ENCODE measurements at places on chromosomes 12 and 14.

DNA sequence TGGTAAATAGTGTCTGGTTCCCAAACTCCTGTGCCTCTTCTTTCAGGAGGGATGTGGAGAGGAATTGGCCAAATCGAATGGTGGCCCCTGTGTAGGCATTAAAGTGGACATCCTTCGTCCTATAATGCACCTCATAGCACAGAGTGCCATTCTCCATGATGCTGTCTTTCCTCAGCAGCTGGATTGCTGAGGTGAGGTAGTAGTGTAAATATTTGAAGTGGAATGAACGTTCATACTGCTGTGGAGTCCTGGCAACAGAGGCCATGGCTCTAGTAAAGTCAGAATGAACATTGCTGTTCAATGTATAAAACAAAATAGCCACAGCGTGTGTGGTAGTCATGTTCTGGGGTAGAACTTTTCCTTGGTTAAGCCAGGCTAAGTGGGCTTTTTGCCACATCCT is 2.7 kb downstream of the ART4 start:
- no peak for DNase-seq

DNA sequence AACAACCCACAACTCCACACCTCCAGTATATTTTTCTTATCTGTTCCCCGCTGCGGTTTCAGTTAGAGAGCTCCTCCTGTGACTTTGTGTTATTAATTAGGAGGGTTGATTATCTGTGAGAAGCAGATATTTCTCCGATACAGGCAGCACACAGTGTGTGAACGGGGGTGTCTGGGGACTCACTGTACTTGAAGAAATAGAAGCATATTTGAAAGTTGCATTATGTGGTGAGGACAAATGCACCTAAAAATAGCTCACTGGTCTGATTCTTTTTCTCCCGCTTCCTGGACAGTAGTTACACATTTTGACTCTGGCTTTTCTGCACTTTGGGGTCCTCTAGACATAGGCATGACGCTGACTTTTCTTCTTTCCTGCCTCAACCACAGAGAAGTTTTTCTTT is 277.7 kb downstream of the VRK1 start:
- DNase-seq = no peak

GRCh38 chr12:38324912-38325311 is 8.3 kb downstream of the ALG10B start:
- DNase-seq = no peak

GRCh38 chr14:54621686-54622085 is 54.8 kb downstream of the SAMD4A start:
- DNase-seq = no peak

DNA sequence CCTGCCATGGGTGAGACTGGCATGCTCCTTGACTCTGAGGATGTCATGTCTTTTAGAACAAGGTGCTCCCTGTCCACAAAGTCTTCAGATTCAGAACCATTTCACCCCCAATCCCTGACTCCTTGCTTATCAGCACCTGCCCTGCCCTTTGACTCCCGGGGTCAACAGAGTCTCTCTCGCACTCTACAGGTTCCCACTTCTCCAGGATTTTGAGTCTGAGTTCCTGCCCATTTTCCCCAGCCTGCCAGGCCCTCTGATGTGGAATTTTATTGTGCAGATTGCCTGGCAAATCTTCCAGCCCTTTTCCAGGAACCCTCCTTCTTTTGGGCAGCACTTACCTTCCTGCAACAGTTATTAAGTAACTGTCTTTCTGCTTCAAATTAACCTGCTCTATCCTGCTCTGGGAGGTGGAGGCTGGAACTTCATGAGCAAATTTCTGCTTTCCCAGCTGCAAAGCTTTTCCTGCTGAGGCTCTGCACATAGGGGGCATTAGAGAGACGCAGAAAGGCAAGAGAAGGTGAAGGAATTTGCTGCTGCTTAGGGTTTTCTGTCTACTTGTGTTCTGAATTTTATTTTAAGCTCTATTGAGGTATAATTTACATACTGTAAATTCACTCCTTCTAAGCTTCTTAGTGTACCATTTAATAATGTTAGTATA is 259.1 kb downstream of the PCNX1 start:
- no peak for DNase-seq

DNA sequence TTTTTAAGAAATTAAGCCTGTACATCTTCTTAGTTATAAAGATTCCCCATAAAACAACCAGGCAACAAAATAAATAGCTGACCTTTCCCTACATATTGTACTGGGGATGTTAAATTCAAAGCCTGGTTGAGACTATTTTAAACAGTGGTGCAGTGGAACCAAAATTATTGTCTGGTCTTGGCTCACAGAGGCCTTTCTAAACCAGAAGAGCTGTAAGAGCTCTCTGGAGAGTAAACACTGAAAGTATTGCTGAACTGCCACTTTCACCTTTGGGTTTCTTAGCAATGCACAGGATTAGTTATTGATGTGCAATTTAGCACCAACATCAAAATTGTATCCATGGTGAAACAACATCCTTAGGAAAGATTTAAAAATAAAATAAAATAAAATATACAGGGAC is 20.6 kb downstream of the RACGAP1 start:
- no peak for DNase-seq

- no peak for DNase-seq
Observed at GRCh38 chr12:109447482-109447881, 29.6 kb downstream of the KCTD10 start.

- peak; percentile 49 for DNase-seq
Observed at GRCh38 chr12:69254046-69254445, 14.7 kb downstream of the CPSF6 start.

DNA sequence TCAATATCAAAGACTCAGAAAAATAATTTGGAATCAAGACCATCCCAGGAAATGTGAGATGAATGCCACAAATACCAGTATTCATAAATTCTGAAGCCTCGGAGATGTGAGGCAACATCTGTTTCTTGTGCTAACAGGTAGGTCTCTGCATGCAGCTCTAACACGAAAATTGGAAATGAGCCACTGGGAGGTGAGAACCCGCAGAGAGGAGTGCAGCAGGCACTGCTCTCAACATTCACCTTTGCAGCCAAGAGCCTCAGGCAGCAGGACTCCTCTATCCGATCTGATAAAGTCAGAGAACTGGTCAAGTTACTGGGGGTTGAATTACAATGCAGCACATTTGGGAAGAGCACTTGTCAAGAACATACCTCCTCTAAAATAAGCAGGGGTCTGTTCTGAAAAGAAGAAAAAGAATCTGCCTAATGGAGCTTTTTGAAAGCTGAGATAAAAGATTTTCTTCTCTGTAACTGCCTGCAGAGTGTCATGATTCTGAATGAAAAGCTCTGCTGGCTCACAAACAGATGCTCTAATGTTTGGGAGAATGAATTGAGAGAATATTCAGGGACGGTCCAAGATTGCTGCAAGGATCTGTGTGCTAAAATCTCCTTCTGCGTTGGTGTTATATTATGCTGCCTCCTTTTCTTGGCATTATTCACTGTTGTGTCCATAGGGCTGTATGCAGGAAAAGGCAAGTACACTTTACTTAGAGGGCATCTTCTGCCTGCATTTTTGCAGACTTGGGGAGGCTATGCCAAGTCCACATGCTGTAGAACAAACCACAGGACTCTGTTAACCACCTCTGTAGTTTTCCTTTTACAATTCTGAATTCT is 209.6 kb upstream of the KRR1 start:
- DNase-seq = no peak

DNA sequence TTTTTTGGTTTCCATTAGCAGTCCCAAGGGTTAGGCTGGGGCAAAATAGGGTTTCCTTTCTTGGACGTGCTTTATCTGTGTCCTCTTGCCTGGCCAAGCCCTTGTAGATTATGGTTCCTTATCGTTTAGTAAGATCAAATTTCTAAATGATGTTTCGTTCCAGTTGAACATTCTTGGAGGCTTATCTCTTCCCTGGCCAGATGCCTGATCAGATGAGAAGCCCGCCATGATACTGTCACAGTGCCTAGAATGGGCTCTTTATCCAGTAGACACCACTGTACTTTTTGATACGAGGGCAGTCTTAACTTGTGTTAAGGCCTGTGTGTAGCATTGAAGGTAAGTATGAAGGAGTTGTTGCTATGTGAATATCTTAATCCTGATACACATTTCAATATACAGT is 76.1 kb upstream of the TMEM263 start:
- no peak for DNase-seq

- no peak for DNase-seq
Observed at GRCh38 chr12:95365912-95366311, 108.0 kb upstream of the METAP2 start.

- no peak for DNase-seq
Observed at GRCh38 chr12:116863275-116863767, 17.9 kb downstream of the HRK start.

DNA sequence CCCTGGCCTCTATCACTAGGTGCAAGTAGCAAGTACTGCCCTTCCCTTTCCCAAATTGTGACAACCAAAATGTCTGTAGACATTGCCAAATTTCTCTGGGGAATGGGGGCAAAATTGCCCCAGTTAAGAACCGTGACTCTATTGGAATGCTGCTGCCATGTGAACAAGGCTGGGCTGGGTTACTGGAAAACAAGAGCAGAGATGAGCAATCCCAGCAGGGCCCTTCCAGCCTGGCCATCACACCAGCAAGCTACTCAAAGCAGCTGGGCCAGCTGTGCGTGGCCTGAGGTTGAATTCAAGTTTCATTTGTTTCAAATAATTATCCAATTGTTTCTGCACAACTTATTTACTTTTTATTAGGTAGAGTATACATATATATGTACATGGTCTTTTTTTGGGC is 103.4 kb upstream of the PKP2 start:
- no peak for DNase-seq

- DNase-seq = no peak
Observed at GRCh38 chr12:130357729-130358330, 20.1 kb downstream of the PIWIL1 start.

GRCh38 chr14:61392297-61392696 is 70.9 kb downstream of the PRKCH start:
- DNase-seq = no peak

GRCh38 chr14:52355526-52355925 is 41.4 kb downstream of the PTGER2 start:
- DNase-seq = no peak

GRCh38 chr12:63353559-63353958 is 202.6 kb upstream of the AVPR1A start:
- DNase-seq = no peak

DNA sequence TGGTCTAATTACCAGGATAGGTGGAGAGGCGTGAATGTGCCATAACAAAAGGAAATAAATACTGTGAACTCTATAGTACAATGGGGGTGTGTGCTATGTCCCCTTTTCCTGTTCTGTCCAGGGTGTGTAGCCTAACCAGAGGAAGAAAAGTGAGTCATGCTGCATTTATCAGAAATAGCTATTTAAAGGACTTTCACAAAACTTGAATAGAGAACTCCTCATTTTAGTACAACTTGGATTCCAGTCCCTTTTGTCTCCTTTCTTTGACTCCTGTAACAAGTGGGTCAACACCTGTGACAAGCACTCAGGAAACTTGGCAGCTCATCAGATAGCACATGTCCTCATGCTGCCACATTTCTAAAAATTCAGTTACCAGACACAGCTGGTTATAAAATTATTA is 123.4 kb downstream of the CCDC91 start:
- no peak for DNase-seq

DNA sequence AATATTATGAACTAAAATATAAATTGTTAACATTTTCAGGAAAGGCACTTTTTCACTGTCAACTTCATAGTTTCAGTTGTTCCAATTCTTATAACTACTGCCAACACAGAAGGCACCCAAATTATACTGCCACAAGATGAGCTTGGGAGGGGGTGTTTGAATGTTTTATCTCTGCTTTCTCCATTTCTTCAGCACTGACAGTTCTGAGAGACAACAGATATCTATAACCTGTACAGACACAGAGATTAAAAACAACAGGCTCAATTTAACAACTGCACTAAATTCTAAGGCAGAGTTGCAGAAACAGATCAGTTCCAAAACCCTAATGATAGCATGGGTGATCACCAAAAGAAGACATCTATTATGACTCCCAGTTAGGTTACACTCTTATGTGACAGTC is 12.8 kb downstream of the SCAF11 start:
- no peak for DNase-seq

- DNase-seq = no peak
Observed at GRCh38 chr12:31558521-31558920, 32.4 kb downstream of the DENND5B start.

DNA sequence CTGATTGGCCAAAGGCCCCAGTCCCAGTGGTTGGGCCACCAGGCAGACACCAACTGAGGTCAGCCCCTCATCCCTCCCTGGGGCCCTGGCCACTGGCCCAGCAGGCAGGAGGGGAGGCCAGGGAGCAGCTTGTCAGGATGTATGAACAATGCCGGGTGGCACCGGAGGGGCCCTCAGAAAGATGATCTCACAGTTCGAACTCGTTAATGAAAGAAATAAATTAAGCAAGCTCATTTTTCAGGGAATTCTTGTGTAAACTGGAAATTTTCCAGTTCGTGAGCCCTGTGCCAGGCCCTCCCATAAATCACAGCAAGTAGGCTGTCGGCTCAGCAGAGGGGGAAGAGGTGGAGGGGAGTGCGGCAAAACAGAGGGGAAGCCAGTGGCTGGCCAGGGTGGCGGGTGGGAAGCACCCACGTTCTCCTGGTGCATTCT is 177.0 kb upstream of the VASH1 start:
- no peak for DNase-seq

DNA sequence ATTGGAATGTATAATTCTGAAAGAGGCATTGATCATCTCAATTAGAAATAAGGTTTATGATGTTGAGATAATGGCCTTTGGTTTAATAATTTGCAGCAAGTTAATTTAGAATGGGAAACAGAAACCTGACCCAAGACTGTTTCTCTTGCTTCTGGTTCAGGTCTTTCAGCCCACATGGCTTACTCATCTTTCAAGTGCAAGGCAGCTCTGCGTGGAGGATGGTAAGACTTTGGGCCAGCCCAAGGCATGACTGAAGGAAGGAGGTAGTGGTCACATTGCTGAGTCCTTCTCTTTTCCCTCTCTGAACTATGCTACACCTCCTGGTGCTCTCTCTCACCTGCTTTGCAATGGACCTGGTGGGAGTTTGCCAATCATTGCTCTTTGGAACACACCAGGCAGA is 98.7 kb downstream of the CAND1 start:
- no peak for DNase-seq

GRCh38 chr14:73717266-73717665 is 3.1 kb upstream of the PNMA1 start:
- no peak for DNase-seq

Measured in GM10248 (cell line).